ENCODE measurements at places on chromosomes 13 and 19.
A peak's percentile ranks its signal among the peaks of the same experiment; 100 is the strongest.

DNA sequence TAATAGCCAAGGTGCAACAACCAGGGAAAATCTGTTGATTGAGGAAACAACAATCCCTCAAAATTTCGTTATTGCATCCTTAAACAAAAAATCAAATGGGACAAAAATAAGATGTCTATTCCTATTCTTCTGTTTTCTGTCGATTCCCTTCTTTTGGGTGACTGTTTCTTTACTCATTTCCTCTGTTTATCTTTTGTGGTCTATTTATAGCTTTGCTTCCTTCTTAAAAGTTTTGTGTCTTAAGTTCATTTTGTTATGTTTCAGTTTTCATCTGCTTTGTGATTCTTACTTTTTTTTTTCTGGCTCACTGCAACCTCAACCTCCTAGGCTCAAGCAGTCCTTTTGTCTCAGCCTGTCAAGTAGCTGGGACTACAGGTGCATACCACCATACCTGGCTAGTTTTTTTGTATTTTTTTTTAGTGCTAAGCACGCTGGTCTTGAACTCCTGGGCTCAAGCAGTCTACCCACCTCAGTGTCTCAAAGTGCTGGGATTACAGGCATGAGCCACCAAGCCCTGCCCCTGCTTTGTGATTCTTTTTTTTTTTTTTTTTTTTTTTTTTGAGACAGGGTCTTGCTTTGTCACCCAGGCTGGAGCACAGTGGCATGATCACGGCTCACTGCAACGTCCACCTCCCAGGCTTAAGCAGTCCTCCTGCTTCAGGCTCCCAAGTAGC lies 10.4 kb downstream of the ZNF146 start:
- no peak for DNase-seq

GRCh38 chr13:110806636-110807035 lies 93.1 kb downstream of the ING1 start:
- DNase-seq = no peak

- no peak for DNase-seq
These were observed 126.3 kb downstream of the KCTD12 start for GRCh38 chr13:76759877-76760276.

DNA sequence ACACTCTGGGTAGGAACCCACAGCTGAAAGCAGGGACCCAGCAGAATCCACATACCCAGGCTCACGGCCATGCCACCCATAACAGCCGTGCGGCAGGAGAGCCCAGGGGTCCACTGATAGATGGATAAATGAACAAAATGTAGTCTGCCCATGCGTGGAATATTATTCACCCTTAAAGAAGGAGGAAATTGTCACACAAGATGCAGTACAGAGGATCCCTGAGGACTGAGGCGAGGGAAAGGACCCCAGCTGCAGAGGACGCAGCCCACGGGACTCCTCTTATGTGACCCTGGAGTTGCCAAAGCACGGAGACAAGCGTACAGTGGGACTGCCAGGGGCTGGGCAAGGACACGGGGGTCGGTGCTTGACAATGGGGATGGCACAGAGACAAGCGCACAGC lies 10.7 kb downstream of the GRTP1 start:
- no peak for DNase-seq

DNA sequence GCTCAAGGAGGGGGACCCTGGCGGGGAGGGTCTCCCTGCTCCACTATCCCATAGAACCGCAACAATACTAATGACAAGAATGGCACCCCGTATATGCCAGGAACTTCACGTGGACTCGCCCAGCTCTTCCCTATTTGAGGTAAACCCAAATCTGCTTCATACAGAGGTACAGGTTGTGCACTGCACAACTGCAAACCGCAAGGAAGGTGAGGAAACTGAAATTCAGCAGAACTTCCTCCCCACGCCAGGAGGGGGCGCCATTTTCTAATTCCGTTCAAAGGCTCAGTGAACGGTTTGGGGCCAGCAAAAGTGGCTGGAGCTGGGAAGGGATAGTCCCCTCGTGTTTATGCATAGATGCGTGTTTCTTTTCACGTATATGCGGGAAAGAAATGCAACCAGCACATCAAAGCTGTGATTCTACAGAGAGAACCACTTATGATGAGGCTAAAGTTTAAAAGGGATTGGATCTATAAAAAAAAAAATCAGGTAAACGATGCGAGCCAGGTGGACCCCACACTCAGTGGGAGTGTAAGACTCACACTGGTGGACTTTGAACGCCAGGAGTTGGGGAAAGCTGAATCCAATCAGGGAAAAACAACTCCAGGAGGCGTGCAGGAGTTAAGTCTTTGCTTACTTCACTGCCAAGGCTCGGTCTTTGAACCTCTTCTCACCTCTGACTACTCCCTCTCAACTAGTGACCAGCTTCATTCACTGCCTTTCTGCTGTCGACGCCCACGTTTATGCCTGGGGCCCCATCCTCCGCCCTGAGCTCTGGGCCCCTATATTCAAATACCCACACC lies 20.3 kb downstream of the C19orf81 start:
- no peak for DNase-seq

DNA sequence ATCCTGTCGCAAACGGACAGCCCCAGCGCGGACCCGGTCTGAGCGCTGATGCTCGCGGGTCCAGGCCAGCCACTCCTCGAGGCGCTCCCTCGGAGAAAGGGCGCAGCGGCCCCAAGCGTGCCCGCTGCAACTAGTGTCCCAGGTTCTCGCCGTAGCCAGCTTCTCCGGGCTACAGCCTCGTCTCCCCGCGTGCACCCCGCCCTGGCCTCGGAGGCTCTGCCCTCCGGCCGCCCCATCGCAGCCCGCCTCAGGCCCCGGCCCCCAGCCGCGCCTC lies 487 bp downstream of the FLT1 start:
- no peak for DNase-seq

DNA sequence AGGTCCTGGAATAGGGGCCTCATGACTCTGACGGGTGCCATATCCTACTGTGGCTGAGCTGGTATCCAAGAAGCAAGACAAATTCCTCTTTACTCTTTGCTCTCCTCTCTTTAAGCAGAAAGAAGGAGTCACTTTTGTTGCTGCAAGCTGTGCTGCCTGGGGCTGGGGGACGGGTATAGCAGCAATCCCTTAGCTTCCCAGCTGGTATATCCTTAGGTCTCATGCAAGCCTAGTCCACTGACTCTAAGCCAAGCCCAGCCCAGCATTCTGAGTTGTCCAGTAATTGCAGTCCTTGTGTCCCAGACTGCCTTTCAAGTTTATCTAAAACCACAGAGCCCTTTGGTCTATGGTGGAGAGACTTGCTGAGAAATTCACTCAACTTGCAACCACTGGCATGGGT lies 893.0 kb upstream of the PRR20A start:
- no peak for DNase-seq

GRCh38 chr13:40488869-40489391 lies 177.5 kb downstream of the FOXO1 start:
- DNase-seq = no peak

- no peak for DNase-seq
These were observed 76.7 kb upstream of the GPR183 start for GRCh38 chr13:99383946-99384345.

DNA sequence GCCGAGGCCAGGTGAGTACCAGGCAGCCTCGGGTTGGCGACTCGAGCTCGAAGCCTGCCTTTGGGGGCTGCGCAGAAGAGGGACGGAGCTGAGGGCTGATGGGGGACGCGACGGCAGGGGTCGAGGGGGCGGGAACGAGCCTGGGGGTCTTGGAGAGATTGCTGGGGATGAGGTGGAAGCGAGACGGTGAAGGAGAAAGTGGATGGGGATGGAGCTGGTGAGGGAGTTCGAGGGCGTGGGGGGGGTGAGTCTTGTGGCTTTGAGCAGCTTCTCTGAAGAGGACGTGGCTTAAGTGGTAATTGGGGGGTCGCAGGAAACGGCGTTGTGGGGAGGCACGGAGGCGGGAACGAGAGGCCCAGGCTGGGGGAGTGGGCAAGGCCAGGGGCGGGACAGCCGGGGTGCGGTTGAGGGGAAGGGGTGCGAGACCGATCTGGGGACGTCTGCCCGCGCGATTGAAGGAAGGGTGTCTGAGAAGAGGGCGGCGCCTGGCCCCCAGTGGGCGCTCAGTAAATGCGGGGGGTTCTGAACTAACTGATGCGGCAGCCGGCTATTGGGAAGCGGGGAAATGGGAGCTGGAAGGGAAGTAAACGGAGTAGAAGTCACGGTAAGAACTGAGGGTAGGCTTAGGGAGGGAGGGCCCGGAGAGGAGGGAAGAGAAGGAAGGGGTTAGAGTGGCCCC lies 426 bp downstream of the MYO9B start:
- peak; percentile 13 for DNase-seq

- DNase-seq = no peak
These were observed 70.7 kb downstream of the EPS15L1 start for GRCh38 chr19:16400911-16401591.

- no peak for DNase-seq
These were observed at the start of gene CASP14 for GRCh38 chr19:15048885-15049541. Gene CASP14, plus strand, starts transcription at chr19:15049480. Its CDS starts 2,772 bp downstream, at chr19:15052252.

DNA sequence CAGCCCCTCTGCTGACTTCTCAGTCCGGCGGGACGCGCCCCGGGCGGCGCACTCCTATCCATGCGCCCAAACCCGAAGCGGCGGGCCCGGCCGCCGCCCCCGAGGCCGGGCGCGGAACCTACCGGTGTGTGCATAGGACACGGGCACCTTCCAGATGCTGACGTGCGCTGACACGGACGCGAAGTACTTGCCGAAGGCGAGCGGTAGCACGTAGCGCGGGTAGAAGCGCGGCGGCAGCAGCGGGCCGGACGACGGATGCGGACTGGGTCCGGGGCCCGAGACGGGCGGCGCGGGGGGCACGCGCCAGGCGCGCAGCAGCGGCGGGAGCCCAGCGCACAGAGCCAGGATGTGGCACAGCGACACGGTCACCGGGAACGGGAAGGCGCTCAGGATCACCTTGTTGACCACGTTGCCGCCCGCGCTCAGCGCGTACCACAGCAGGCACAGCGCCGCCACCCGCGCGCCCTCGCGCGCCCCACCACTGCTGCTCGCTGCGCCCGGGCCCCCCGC lies 338 bp downstream of the SLC35E1 start:
- no peak for DNase-seq

GRCh38 chr13:112963641-112964040 lies 5.4 kb upstream of the MCF2L start:
- no peak for DNase-seq

Measured in GF-D8 (cell line).